ENCODE measurements at places on chromosomes 2 and 18.

GRCh38 chr2:26911911-26912861 lies 58.3 kb upstream of the MAPRE3 start:
- DNase-seq = no peak

- peak; percentile 9 for DNase-seq
These were observed 679 bp downstream of the CLK1 start for GRCh38 chr2:200863782-200864175.

DNA sequence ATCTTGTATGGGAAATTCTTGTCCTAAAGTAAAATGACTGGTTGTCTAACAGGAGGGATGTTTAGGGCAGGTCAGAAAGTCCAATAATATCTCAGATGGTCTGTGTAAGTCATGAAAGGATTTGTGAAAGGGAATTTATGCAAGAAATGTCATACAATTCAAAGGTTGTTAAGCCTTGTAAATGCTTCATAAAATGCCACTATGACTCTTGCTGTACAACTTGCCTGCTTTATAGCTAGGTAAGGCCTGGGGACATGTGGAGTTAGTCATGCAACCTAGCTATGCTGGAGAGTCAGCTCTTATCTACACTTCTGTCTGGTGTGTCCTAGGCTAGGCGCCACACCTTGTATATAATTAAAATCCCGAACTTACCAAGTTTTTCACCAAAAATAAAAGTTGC lies 36.9 kb upstream of the VWA3B start:
- DNase-seq = no peak

DNA sequence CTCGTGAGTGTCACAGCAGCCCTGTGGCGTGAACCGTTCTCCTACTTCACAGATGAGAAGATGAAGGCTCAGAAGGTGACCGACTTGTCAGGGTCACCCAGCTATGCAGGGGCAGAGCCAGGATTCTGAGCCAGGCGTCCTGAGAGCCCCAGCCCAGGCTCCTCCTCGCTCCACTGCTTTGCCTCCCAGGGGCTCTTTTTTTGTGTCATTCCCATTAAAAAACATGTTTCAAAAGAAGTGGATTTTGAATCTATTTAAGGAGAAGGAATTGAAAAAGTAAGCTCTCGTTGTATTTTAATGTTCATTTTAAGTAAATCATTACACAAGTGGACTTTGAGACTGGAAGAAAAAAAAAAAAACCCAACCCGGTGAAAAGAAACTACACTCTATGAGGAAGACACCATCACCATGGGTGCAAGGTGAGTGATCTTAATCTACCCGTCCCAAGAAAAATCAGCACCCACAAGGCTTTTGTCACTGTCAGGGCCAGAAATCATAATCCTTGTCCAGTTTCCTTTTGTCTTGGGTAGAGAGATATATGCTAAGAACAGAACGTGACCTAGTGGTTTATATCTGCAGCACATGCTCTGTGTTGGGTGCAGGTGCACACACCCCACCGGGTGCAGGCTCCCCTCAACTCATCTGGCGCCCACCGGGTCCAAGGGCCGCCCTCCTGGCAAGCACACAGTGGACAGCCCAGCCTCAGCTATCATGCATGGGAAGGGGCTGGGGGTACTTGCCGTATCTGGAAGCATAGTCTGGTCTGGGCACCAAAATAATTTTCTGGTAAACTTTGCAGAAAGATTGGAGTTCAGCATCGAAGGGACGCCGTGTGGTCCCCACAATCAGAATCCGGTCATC lies 73.5 kb upstream of the ASB18 start:
- no peak for DNase-seq

GRCh38 chr2:31784868-31785267 lies 204.1 kb upstream of the SRD5A2 start:
- DNase-seq = no peak

DNA sequence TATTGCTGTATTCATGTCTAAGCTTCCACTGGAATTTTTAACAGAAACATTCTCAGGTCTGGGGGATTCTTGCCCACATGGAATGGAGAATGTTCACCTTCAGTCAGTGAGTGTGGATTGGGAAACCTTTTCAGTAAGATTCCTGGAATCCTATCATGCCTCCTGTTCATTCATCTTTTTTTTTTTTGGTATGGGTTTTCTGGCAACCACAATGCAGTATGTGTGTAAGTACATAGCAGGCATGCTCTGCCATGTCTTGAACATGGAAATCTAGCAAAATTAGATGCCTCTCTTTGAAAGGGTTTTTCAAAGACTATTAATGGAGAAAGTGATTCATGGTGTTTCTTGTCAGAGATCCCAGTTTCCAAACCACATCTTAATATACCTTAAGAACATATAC lies 176.5 kb downstream of the LTBP1 start:
- DNase-seq = peak; percentile 86

DNA sequence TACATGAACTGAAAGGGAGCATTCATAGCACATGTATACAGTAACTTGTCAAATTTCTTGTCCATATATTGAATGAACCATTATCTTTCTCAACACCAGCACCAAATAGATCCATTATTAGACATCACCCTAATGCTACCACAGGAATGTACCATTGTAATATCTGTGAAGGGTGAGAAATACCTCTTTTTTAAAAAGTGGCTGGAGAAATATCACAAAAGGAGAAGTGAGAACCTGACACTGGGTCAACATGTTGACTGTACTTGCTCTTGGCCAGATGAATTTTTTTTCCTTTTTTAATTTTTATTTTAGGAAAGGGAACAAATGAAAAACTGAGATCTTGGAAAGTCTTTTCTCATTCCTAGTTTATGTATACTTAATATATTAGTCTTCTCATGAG lies 63.5 kb downstream of the CAVIN2 start:
- no peak for DNase-seq

GRCh38 chr2:188629753-188630527 lies 338.3 kb downstream of the GULP1 start:
- DNase-seq = peak; percentile 89

- no peak for DNase-seq
These were observed 1261.0 kb upstream of the NXPH2 start for GRCh38 chr2:140041239-140041638.

DNA sequence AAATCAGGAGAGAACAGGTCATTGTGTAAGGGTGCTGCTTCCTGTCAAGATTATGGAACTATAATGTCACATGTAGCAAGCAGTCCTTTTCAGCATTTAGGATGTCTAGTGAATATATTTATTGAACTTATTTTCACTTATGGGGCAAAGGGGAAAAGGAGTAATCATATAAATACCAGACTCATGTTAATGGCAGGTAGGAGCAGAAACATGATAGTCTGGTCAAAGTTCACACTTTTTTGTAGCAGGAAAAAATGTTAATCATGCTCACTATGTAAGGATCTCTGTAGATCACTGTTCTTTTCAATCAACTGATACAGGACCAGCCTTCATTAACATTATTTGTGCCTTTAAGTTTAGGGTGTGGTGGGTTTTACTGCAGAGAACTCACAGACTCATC lies 219.0 kb downstream of the STK39 start:
- DNase-seq = no peak

- DNase-seq = no peak
These were observed 84.0 kb downstream of the NFATC1 start for GRCh38 chr18:79479761-79480161.

GRCh38 chr2:121998751-121999150 lies 243.3 kb downstream of the TSN start:
- no peak for DNase-seq

GRCh38 chr2:179729966-179730365 lies 131.4 kb downstream of the ZNF385B start:
- DNase-seq = no peak

- peak; percentile 40 for DNase-seq
These were observed 368.2 kb downstream of the CDH2 start for GRCh38 chr18:27808683-27809082.

- DNase-seq = no peak
These were observed 1.1 kb downstream of the COBLL1 start for GRCh38 chr2:164840458-164840929.

DNA sequence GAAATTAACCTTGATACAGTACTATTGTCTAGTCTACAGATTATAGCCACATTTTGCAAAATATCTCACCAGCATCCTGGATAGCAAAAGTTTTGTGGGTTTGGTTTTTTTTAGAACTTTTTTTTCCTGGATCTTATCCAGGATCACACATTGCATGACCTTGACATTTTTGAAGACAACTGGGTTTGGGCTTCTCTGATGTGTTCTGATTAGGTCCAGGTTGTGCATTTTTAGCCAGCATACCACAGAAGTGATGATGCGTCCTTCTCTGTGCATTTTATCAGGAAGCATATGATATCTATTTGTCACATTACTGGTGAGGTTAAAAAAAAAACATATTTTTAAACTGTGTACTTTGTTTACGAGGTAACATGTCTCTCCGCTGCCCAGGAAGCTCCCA lies 221.0 kb upstream of the OSR1 start:
- peak; percentile 71 for DNase-seq

DNA sequence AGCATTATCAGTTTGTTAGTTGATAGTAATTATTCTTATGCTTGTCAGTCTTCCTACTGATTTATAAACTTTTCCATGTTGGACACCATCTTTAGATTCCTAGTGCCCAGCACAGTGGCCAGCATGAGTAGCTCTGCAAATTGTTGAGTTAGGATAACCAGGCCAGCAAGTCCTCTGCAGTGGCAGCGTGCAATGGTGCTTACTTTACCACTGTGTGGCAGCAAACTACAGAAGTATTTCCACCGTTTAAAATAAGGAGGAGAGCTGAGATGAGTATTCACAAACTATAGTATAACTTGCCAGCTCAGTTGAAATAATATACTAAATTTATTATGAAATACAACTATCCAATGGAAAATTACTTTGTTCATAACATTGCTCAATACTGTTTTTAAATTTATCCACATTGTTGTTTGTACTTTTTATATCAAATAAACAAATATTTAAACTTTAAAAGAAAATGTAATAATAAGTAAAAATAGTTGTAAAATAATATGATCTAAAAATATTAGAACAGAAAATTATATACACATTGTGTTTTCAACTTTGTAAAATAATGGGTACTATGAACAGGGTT lies 9.3 kb upstream of the THADA start:
- peak; percentile 53 for DNase-seq

DNA sequence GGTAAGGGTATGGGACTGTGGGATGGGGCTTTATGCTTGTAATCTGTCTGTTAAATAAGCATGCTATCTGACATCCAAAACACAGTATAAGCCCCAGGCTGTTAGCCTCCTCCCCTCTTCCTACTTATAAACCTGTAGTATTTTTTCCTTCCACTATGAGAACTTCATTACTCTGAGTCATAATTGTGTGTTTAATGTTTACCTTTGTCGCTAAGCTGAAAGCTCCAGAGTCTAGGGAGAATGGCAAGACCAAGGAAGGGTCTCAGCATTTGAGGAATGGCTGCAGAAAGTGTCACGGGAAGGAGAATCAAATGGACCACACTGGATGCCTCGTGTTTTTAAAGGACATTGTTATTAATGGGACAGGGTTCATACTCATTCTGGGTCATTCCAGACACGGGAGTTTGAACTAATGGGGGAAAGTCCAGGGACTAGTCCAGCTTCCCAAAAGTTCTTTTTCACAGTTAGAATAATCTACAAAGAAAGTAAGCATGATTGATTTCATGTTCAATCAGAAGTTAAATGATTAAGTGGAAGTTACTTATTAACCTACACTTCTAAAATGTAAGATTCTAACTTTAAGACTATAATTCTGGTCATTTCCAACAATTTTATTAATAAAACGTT lies 292.2 kb downstream of the AFF3 start:
- no peak for DNase-seq

DNA sequence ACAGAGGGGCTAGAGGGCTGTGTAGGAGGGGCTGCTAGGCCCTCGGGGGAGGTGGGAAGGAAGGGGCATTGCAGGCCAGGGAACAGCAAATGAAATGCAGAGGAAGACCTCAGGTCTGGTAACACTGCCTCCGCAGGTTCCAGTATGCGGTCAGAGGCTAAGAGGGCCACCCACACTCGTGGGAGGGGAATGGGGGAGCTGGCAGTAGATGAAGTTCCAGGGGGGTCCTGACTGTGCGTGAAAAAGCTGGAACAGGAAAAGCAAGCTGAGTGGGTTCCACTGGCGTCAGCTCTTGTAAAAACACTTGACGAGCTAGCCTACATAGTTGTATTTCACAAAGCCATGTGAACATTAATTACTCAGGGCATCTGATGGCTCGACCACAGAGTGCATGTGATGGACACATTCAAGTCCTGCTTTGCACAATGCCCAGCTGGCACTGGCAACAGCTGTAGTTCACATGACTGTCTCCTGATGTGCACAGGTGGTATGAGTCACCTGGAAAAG lies 29.0 kb upstream of the PTPN4 start:
- DNase-seq = no peak
